ENCODE measurements at places on chromosomes 2 and 18.

DNA sequence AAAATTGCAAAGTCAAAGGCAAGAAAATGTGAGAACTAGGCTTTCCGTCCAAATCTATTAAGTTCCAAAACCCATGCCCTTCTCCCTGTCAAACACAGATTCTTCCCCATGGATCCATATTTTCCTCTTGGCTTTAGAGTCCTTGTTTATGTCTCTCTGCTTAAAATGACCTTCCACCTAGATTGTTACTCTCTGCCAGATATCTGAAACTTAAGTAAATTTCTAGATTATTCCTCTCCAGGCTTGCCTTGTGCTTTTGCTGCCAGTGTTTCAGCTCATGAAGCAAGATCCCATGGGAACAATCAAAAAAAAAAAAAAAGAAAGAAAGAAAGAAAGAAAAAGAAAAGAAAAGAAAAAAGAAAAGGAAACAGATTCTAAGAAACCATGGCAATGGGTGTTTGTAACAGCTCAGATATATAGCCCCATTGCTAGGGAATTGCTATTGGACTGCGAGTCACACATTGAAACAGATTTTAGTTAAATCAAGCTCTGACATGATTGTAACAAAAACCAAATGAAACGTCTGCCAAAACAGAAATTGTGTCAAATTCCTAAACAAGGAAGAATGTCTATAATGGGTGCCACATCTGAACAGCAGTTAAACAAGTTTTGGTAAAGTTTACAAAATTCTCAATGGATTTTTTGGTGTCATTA, 660.7 kb upstream of the CNTNAP5 start:
- DNase-seq: no peak

GRCh38 chr2:146077156-146077555, 1557.2 kb upstream of the ZEB2 start:
- DNase-seq: no peak

- DNase-seq: no peak
Measured at GRCh38 chr2:17271416-17271815, 246.8 kb downstream of the RAD51AP2 start.

GRCh38 chr2:210559182-210559581, 2.8 kb downstream of the CPS1 start:
- DNase-seq: peak; percentile 66

DNA sequence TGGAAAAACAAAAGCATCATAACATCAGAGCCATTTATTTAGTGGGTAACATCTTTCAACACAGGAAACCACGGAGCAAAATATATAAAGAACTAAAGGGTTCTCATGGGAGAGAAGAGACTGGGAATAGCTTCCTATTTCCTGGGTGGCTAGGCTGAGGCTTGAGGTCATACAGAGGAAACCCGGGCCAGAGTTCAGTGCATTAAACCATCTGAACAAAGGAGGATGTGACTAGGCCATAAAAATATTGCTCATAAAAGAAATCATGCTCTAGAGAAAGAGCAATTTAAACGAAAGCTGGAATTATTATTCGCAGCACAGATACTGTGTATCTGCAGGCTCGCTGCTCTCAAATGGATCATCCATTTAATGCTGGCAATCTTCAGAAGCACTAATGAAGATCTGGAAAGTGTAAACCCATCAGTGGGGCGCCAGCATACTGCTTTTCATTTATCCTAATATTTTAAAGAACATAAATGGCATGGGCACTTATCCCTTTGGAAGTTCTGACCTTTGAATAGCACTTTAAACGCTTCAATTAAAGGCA, 83.3 kb downstream of the GALNT14 start:
- DNase-seq: no peak

GRCh38 chr2:119774026-119774425, 14.3 kb downstream of the PTPN4 start:
- DNase-seq: no peak

- no peak for DNase-seq
Measured at GRCh38 chr18:6015364-6015763, 120.0 kb upstream of the TMEM200C start.

GRCh38 chr2:127107622-127107999, 657 bp upstream of the BIN1 start:
- DNase-seq: peak; percentile 27

DNA sequence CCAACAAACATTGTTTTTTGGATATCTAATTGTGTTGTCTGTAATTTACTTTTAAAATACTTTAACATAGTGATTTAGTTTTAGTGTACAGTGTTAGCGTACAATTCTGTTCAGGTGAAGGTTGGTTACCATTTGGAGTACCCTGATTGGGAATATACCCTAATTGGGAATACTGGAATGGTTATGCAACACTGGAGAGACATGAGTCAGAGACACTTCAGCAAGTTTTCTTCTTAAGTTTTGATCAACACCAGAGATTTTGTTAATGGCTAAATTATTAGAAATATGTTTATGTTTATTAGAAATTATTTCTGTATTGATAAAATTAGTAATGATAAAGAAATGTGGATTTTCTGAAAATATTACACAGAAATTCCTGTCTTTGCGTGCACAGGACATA, 100.3 kb upstream of the NABP1 start:
- no peak for DNase-seq

DNA sequence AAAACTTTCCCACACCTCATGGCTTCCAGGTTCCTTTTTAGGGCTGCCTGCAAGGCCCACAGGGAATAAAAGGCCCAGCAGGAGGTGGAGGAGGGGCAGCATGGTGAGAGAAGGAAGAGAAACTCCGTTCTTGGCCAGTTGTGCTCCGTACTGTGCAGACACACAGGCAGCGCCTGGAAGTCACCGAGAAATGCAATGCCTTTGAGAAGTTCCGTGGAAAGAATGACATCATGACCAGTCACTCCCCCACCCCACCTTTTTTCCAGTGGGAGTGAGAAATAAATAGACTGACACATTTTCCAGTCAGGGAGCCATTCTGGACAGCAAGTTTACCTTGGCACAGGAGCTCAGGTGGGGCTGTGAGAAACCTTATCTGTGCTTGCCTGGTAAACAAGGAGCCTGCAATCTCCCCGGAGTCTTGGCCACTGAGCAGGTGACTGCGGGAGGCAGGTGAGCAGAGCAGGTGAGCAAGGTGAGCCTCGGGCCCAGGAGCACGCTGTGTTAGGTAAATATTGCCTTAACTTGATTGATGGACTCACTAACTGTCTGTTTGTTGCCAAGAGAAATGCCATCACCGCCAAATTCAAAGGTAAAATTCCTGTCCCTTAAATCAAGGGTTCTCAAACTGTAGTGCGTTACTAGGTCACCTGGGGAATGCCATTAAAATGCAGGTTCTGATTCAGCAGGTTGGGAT, 13.5 kb upstream of the LBH start:
- DNase-seq: no peak

DNA sequence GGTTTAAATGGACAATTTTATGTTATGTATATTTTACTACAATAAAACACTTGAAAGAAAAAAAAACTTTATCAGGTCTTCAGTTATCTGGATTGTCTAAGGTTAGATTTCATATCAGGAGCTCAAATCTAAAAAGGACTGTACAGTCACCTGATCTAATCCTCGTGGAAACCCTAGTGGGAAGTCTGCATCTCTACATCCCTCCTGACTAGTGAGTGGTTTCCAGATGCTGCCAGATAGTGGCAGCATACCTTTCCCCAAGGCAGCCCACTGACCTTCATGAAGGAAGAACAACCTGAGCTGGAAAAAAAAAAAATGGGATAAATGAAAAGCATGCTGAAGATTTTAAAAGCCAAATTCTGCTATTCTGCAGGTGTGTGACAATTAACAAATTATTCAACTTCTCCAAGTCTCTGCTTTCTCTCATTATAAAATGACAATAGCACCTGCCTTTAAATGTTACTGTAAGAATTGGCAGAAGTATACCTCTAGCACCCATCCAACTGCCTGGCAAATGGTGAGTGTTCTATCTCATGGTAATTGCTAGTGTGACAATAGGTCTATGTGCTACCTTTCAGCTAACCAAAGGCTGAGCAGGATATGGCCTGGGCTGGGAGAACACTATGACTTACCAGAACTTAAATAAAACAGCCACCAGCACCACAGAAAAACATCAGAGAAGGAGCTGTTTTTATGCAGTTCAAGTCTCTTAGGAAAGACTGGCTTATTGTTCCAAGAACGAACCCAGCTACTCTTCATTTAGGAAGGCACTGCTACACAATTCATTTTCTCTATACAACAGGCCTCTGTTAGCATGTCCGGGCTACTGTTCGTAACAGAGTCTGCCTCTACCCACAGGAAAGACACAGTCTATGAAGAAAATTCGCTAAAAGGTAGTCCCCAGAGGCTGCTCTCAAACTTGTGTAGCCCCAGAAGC, 8.6 kb downstream of the CLASP1 start:
- DNase-seq: no peak

DNA sequence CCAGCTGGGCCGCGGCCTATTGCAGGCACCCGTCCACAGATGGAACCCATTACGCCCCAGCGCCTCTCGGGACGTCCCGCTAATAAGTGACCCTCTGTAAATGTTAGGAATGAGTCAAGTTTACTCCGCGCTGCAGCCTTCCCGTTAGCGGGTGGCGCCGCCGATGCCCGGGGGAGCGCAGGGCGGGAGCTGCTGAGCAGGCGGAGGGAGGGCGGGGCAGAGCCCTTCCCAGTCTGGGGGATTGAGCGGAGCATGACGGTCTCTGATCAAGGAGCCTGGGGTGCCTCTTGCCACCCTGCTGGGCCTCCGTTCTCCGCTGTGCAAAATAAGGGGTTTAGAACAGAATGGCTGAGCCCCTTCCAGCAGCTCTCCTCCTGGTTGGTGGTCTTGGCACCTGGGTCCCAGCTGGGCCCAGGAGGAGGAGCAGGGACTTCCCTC, 10.5 kb downstream of the CROCC2 start:
- DNase-seq: no peak

- no peak for DNase-seq
Measured at GRCh38 chr18:32847691-32848090, 74.9 kb upstream of the KLHL14 start.

DNA sequence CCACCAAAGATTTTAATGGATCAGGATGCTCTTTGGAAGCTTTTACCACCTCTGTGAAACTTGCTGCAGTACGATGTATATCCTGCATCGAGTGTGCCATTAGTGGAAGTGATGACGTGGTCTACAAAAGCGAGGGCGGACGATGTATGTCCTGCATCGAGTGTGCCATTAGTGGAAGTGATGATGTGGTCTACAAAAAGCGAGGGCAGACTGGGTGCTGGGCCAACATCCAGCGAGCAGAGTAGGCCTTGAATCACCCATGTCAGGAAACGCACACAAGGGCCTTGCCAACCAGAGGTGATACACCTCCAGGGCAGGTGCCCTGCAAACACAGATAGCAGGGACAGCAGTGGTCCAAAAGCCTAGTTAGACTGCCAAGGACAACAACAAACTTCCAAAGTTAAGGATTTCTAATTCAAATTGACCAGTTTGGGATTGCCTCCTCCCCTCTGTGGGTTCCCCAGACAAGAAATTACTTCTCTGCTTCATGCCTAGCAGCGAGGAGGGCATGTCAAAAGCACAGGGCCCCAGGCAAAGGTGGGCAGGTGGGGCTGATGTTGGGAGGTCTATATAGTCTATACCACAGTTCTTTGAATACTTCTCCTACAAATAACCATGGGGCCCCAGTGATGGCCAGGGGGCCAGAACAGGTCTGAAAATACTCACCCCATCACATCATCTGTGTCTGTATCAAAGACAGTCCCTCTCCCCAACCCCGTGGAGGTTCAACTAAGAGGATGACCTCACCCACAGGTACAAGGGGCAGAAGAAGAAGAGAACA, 70.2 kb downstream of the ADD2 start:
- no peak for DNase-seq

DNA sequence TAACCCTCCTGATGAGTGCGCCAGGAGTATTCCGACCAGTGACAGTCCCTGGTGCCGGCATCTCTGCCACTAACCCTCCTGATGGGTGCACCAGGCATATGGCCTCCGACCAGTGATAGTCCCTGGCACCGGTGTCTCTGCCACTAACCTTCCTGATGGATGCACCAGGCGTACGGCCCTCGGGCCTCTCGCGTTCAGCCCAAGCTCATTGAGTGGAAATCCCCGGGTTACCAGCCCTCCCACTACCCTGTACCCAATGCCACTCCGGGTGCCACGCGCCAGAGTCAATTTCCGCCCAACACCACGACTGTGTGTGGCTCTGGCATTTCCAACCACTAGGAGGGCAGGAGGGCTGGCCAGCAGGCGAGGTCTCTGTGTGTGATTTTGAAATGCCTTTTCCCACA, 11.7 kb upstream of the GPC1 start:
- DNase-seq: no peak

DNA sequence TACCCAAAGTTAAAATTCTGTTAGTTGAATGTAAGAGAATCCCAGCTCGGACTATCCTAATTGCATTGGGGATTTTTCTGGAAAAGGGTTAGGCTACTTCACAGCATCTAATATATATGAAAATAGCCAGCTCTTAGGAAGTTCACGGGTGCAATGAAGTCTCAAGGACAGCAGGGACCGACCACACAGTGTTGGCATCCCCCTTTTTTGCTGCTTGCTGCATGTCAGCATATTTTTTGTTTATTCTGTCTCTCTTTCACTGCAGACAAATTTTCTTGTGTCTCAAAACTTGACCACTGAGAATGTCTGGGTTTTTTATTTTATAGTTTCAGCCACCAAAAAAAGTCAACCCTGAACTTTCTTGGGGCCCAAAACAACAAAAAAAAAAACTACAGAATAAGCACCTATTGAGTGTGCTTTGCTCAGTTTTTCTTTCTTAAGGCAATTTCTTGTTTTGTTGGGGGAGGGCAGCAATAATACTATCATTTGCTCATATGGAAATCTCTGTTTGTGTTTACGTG, 535.6 kb downstream of the CNTNAP5 start:
- DNase-seq: no peak

DNA sequence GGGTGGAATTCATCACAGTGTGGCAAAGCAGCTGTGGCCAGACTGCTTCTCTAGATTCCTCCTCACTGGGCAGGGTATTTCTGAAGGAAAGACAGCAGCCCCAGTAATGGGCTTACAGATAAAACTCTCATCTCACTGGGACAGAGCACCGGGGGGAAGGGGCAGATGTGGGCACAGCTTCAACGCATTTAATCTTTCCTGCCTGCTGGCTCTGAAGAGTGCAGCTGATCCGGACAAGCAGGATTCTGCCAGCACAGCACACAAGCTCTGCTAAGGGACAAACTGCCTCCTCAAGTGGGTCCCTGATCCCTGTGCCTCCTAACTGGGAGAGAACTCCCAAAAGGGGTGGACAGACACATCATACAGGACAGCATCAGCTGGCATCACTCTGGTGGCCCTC, 779.9 kb upstream of the CNTNAP5 start:
- no peak for DNase-seq

DNA sequence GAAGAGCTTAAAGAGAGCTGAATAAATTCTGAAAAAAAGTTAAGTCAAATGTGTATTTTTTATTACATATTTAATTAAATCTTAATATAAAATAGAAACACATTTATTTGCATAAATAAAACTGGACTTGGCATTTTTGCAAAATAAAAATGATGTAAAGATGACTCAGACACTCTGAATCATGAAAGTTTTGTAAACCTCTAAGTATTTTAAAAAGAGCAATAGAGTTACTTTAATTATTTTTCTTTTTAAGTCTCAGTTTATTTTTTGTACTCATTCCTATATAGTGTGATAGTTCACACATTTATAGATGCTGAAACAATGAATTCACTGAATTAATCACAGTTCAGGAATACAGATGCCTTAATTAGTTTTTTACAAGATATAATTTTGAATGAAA, 109.9 kb upstream of the DTNA start:
- no peak for DNase-seq

- no peak for DNase-seq
Measured at GRCh38 chr2:9824441-9824840, 18.8 kb upstream of the TAF1B start.

All from SHP77 treated with DMSO at 0.1 percent for 48 hours (cell line).